ENCODE measurements at places on chromosomes 11 and 22.

DNA sequence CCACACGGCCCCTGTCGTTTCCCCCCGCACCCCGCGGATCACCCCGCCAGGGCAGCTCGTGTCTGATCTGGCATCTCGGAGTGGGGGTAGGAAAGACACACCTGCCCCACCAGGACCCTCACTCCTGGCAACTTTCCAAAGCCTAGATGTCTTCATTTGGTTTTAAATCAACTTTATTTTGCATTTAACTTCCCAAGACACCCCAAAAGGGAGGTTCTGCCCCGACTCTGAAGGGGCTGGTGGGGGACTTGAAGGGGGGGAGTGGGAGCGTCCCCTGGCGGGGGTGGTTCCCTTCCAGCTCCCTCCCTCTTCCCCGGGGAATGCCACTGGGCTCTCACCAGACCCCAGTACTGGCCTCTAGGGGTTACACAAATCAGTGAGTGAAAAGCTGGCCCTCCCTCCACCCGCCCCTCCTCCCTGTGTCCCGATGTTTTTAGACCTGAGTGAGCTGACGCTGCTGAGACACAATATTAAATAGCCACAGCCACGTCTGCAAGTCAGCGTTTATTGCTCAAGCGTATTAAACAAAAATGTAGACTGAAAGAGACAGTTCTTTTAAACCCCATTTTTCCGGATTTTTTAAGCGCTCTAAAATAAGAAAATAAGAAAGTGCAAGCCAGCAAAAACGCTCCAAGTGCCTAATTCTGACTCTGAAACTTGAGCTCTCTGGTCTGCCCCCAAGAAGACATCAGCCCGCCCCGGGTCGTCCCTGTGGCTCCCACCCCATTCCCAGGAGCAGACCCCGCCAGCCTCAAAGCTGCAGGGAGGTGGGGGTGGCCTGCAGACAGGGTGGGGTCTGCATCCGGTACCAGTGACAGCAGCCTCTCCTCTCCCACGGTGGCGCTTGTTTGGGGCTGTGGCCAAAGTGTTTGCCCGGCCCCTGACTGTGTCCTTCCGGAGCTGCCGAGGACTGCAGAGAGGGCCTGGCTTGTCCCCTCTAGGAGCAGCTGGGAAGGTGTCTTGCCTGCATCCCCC is 1.1 kb upstream of the TTLL8 start:
- no peak for DNase-seq

GRCh38 chr11:84260862-84261261 is 974.7 kb upstream of the CCDC90B start:
- DNase-seq: no peak

DNA sequence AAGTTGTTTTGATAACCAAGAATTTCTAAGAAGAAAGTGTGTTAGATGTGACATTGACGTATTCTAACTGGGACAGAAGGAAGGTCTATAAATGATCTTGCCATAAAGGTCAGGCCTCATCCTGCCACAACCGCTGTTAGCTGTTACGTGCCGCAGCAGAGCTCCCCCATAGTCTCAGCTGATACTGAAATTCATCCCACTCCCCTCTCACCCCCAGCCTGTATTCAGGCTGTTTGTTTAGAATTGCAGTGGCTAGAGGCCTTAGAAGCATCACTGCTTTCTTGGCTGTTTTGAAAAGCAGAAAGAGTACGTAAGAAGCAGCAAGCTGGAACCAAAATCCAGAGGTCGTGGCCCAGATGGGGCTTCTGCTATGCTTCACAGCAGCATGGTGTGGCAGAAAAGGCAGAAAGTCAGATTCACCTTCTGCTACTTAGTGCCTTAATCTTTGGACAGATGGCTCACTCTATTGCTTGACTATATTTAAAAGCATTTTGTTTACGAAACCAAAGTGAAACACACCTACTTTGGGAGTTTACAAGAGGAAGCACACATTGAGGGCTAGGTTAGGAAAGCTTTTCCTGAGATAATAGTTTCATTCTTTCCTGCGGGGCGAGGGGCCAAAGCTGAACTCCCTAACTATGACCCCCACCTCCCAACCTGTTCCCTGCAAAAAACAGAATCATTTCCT is 950 bp upstream of the LAYN start:
- no peak for DNase-seq

GRCh38 chr22:40238425-40239344 is 61.0 kb downstream of the TNRC6B start:
- DNase-seq: no peak

DNA sequence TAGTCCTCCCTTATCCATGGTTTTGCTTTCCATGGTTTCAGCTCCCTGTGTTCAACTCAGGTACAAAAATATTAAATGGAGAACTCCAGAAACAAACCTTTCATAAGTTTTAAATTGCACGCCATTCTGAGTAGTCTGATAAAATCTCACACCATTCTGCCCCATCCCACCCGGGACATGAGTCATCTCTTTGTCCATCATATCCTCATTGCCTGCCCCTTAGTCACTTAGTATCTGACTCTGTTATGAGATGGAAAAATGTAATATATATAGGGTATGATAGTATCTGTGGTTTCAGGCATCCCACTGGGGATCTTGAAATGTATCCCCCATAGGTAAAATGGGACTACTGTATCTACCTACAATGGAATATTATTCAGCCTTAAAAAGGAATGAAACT is 35.5 kb upstream of the FGF3 start:
- DNase-seq: no peak

DNA sequence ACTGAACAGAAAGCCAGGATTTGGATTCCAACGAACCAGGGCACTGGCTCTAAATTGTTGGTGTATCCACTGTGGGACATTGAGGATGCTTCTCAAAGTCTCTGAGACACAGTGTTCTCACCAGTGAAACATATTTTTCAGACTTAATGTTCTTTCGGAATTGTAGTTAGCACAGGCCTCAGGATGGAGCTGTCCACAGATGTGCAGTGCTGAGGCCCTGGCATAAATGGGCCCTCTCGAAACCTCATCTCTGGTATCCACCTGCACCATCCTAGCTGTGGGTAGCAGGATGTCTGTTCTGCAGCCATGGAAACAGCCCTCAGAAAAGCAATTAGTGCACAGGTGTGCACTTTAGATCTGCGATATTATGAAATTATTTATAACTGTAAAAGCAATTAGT is 656.8 kb downstream of the TBC1D22A start:
- no peak for DNase-seq

GRCh38 chr22:46764779-46765485 is 2.5 kb downstream of the TBC1D22A start:
- no peak for DNase-seq

DNA sequence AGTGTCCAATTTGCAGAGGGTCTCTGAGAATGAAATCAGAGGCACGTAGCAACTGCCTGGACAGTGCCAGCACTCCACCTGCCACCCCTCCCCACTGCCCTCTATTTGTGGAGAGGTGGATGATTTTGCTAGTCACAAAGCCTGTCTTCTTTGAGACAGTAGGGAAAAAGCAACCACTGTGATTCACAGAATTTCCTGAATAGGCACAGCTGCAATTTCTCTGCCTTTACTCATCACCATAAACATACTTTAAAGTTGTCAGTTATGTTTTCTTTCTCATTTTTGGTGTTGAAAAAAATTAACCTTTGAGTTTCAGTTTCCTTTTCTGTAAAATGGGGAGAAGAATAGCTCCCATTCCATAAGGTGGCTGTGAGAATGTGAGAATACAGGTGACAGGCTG is 134.3 kb downstream of the TEAD1 start:
- DNase-seq: no peak

DNA sequence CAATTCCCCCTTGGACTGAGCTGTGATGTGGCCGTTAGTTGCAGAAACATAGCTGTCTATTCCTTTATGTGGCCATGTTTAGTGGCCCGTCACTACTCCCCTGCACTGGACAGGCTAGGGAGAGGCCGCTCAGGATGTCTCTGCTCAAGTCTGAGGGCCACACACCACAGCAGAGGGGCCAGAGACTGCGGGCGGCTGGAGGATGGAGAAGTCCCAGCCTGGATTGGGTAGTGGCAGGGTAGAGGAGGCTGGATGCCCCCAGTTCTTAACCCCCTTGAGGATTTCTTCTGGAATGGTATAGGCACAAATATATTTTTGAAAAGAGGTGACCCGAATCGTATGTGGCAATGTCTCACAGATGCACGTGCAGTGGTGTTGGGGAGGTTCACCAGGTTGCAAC is 116.4 kb upstream of the B3GAT1 start:
- no peak for DNase-seq

GRCh38 chr22:24380220-24380904 is 47.0 kb upstream of the ADORA2A start:
- no peak for DNase-seq

GRCh38 chr11:64316672-64317324 is 561 bp downstream of the TRMT112 start:
- peak; percentile 37 for DNase-seq

DNA sequence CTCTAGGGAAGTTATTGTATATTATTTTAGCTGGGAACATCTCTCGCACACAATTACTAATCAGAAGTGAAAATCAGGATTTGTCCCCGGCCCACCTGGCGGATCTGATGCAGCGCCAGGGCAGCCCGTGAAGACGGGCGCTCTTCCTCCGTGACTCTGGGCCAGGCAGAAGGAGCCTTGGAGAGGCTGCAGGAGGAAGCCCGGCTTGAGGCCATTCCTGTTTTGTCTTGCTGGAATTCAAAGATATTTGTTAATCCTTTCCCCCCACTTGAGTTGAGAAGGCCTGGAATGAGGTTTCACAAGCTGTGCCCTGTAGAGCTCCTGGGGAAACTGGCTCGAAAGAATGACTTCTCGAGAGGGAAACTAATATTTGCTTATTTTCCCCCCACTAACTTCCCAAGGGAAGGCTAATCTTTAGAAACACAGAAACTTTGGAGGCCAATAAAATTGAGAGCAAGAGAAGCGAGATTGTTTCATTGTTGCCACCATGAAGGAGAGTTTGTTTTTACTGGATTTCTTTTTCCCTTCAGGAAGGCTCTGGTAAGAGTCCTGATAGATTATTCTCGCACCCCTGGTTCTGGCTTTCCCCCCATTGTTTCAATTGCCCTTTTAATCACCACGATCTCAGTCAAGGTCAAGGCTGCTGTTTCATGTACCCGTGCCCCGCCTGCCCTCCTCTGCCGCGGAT is 92.8 kb upstream of the SEPTIN5 start:
- DNase-seq: no peak

DNA sequence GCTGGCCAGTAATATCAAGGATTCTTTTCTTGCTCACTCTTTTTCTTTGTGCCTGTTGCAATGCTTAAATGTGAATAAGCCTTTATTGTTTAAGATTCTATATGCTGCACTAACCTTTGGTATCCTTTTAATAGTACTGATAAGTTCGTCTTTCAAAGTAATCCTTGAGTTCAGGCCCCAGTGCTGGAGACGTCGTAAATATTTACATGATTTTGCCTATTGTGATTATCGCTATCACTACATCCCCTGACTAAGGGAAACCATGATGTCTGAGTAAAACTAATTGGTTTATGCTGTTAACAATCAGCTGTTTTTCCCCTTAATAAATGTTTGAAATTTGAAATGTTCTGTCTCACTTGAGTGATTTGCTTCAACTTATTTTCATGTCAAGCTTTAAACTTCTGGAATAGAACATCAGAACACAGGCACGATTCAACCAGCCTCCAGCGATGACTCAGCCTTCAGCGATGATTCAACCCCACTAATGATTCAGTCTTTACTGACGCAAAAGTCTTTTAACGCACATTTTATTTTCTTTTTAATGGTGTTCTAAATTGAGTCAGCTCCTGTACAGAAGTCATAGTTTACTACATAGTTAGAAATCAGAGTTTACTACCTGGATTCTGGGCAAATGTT is 3.9 kb downstream of the HTATIP2 start:
- peak; percentile 12 for DNase-seq

GRCh38 chr11:70424765-70425344 is 26.5 kb downstream of the CTTN start:
- peak; percentile 46 for DNase-seq

DNA sequence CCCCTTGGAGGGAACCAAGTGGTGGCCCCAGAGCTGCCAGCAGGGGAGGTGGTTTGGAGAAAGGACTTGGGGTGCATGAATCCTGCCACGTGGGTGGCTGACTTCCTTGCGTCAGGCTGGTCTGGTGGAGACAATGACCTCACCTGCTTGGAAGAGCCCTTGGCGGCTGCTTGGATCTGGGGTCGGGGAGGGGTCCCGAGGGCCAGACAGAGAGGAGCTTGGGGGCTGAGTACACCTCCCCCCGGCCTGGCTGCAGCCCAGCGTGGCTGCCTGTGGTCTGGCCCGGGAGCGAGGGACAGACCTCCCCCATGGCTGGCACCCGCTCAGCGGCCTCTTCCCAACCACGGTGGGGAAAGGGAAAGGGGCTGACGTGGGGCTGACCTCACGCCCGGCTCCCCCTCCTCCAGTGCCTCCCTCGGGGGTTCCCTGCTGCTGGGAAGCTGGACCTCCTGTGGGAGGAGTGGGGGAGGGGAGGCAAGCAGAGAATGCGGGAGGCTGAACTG is 13.8 kb downstream of the LIF start:
- no peak for DNase-seq

- DNase-seq: no peak
These were observed 157.5 kb downstream of the WNT11 start for GRCh38 chr11:76048763-76049162.

- peak; percentile 66 for DNase-seq
These were observed 9.0 kb upstream of the ZBTB44 start for GRCh38 chr11:130323452-130324450.

DNA sequence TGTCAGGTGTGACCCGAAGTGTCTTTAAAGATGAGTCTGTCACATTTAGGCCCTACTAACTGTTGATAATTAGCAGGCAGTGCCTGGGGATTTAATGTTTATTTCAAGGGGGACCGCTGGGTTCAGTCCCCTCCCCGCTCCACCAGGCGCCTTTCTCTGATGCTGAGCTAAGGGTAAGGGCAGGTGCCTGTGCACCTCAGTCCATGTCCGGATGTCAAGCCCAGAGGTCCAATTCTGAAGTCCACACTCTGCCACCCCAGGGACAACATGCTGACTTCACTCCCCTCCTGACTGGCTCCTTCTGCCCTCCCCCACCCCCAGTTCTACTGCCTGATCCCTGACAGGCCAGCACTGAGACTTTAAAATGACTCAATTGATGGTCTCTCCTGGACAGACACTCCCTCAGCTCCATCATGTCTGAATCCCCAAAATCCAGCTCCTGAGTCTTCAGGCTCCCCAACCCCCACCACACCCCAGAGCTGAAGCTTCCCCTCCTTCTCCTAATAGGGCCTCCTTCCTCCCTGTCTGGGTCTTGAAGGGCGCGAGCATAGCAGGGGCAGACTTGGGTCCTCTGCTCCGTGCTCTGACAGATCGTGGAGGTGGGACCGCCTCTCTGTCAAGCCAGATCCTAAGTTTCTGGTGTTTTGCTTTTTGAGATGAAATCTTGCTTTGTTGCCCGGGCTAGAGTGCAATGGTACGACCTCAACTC is 49.8 kb upstream of the ANO1 start:
- DNase-seq: no peak

DNA sequence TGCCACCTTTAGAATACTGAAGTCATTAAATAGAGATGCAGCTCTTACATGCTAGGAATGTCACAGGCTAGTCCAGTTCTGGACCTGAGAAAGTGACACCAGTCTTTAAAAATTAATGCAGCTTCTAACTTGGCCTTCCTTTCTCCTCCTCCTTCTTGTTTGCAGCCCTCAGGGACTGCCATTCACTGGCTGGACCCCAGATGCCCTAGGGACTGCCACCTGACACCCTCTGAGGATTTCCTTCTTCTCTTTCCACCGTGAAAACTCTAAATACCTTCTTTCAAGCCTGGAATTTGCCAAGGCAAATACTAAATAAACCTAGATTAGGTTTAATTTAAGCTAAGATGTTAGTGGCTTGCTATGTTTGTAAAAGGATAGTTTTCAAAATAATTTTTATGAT is 78.4 kb downstream of the MUC15 start:
- DNase-seq: no peak

- no peak for DNase-seq
These were observed 861.4 kb upstream of the RAG2 start for GRCh38 chr11:37459456-37459855.

- DNase-seq: no peak
These were observed 7.3 kb upstream of the PTPN5 start for GRCh38 chr11:18798799-18799469.
